LHCN-M2 (cell line): ENCODE measurements at places on chromosomes 3 and 15.

GRCh38 chr3:8183627-8184026 lies 318.0 kb upstream of the LMCD1 start:
- DNase-seq, result no peak

GRCh38 chr3:187568171-187568570 lies 102.0 kb downstream of the SST start:
- DNase-seq, result no peak

DNA sequence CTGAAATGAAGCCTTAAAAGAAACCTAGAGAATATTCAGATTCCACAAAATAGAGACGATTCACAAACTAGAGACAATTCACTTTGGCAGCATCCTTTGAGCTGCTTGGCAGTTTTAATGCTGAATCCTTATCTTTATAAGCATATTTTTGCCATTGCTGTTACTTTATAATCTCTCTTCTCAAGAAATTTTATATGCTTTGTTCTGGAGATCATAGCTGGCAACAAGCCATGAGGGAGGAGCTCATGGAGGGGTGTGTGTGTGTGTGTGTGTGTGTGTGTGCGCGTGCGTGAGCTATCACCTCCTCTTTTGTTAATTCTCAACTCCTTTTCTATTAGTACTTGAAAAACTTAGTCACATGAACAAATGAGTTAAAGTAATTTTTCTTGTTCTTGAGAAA lies 495.0 kb upstream of the RGMA start:
- DNase-seq, result no peak

GRCh38 chr3:186534113-186534669 lies 10.0 kb downstream of the CRYGS start:
- no peak for DNase-seq

DNA sequence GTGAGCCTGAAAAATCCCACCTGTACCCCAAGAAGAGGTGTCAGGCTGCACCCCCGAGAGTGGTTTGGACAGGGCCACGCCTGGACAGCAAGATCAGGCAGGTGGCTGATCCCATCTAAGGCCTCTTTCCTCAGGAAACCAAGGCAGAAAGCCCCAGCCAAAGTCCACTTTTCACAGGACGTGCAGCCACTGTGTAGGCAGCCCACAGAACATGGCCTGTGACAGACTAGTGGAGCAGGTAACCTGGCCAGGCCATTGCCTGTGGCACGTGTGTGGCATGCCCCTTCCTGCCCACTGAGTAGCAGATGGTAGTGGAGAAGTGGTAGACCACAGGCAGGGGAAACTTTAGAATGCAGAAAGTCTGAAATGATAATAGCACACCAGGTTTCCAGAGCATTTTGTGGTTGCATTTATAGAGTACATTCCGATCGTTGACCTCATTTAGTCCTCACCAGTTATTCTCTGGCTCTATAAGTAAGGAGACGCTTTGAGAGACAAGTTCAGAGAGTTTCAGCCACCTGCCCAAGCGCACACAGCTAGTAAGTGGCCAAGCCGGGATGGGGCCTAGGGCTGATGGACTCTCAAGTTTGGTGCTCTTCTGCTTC lies 68.7 kb downstream of the AAGAB start:
- DNase-seq, result peak; percentile 90

- DNase-seq, result peak; percentile 51
Observed at GRCh38 chr3:120506828-120507774, 56.3 kb upstream of the FSTL1 start.

DNA sequence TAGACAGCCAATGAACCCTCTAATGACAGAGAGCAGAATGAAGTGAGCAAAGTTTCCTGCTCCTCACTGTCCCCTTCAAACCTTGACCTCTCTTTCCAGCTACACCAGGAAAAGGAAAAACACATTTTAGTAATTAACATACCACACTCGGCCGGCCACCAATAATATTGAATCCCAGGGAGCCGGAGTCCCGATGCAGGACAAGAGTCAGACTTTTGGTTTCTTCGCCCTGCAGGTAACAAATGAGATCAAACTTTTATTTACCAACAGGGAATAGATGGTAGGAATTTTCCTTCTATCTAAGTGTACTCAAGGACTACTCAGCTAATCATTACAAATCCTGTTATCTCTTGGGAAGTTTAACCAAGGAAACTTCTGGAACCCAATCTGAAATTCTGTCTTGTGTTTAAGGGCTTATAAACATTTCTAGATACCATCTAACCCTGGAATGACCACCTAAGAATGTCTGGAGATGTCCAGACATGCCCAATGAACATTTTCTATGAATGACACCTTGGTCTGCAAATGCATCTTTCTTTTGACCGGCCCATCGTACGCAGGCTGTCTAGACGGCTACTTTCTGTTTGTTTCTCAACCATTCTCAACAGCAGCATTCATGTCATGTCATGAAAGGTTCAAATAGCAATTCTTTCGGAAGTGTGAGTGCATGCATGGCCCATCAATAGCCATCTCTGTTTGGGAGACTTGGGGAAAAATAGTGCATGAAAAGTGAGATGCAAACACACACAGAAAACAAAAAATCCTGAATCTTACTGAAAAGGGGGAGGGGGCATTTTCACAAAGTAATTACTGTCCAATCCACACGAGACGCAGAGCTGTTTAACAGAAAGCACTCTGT lies 16.1 kb downstream of the PDZRN3 start:
- DNase-seq, result no peak
